IMR-90 (cell line): ENCODE measurements at places on chromosomes 7 and 10.

DNA sequence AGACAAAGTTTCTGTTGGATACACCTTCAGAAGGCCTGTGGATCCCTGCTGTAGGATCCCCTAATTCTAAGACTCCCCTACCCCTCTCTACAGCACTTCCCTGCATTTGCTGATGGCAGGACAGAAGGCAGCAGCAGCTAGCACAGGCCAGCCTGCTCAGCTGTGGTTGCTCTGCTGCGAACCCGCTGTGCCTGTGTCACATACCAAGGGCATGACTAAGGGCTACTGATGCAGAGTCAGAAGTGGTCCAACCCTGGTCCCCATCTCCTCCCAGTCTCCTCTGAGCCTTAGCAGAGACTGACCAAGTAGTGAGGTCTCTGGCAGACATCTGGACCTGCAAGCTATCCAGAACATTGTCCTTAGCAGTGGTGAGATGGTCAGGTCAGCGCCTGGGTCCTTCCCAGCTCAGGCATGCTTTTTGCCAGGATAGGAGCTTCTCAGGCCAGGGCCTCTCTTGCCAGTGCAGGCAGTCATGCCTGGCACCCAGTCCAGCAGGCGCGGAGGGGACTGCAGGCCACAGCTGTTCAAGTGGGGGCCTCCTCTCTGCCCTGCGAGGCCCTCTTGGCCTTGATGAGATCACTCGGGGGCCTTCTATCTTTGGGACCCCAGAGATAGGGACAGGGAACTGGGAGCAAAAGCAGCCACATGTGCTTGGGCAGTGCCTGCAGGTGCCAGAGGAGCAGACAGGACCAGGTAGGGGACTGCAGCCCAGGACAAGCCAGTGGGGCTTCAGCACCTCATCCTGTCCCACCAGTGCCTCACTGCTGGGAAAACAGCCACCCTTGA, 146.4 kb downstream of the ZNF248 start:
- no peak for DNase-seq

GRCh38 chr7:155210356-155210755, 87.3 kb upstream of the INSIG1 start:
- DNase-seq = no peak

- DNase-seq = no peak
These were observed 16.4 kb downstream of the OGDHL start for GRCh38 chr10:49745756-49746155.

GRCh38 chr10:120770496-120770895, 80.7 kb upstream of the WDR11 start:
- no peak for DNase-seq

DNA sequence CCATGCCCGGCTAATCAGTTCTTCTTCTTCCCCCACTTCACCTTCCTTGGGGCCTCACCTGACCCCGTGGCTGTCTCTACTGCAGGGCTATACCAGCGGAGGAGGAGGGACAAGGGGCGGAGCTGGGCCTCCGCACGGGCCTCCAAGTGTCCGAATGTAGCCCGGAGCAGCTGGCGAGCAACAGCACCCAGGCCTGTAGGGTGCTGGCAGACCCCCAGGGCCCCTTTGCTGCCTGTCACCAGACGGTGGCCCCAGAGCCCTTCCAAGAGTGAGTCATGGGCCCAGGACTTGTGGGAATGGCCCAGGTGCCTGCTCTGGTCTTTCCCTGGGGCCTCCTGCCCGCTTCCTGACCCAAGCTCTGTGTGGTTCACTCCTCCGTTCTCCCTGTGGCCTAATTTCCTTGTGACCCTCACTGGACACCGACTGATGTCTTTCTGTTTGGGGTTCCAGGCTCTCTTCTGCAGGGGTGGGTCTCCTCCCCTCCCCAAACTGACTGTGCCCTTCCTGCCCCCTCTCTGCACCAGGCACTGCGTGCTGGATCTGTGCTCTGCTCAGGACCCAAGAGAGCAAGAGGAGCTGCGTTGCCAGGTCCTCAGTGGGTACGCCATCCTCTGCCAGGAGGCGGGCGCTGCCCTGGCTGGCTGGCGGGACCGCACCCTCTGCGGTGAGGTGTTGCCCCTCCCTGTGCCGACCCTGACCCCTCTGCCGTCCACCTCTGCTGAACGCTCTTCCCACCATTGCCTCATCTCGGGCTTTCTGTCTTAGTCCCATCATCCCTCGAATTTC, 35.2 kb downstream of the EPHB4 start:
- DNase-seq = no peak
